ENCODE measurements at places on chromosomes 3 and 15. TPM values are rescaled to one million over a fixed set of nuclear protein-coding genes. Genes with fewer than 3 reads are reported as not detected.

DNA sequence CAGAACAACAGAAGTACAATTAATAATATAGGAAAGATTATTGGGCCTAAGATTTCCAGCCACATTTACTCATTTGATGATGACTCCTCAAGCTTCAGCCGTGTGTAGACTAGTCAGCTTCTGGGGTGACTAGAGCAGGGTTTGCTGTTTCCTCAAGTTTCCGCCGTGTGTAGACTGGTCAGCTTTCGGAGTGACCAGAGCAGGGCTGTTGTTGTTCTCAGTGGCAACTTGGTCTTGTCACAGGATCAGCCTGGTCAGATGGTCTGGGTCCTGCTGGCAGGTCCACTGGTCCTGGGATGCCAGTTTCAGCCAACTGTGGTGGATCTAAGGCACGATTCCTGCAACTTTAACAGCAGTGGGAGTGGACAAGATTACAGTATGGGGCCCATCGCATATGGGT is 21.8 kb upstream of the NOX5 start:
- no peak for DNase-seq

- DNase-seq = no peak
Measured at GRCh38 chr3:33751336-33751735, 33.3 kb upstream of the CLASP2 start.

GRCh38 chr3:56042326-56042951 is 425.8 kb downstream of the ERC2 start:
- no peak for DNase-seq

Gene ACAN
- total RNA-seq = 0.06 TPM

DNA sequence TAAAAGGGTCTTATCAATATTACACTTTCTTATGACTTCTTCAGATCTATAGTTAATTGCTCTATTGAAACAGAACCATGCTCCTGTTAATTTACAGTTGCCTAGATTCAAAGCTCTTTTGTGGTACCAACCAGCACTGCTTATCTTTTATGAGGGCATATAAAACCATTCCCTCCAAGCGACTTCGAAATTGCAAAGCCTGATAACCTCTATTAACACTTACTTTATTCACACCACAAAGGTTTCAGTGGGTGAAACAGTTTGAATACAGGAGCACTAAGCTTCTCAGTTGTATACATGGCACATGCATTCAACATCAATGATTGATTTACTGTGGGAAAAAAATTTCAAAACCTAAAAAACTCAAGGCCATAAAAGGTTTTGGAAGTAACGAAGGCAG is 74.9 kb upstream of the PPIB start:
- DNase-seq = no peak

- no peak for DNase-seq
Measured at GRCh38 chr3:148962513-148962912, 28.8 kb upstream of the GYG1 start.

DNA sequence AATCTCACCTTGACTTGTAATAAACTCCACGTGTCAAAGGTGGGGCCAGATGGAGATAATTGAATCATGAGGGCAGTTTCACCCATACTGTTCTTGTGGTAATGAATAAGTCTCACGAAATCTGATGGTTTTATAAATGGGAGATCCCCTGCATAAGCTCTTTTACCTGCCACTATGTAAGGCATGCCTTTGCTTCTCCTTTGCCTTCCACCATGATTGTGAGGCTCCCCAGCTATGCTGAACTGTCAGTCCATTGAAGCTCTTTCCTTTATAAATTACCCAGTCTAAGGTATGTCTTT is 45.5 kb downstream of the SUCNR1 start:
- no peak for DNase-seq

DNA sequence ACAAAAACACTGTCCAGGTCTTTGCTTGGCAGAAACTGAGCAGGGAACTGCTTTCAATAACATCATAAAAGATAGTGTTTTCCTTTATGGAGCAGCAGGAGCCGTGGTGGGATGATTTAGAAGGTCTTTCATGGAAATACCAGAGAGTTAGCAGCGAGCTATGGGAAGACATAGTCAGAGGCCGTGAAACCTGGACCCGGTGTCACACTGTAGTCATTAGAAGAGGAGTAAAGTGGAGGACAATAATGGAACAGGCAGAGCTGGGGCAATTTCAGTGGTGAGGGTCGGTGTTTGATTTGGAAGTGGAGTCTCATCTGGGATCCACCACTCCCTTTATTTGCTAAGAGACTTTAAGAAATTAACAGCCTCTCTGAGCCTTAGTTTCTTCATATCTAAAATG is 57.5 kb downstream of the GHSR start:
- DNase-seq = no peak

DNA sequence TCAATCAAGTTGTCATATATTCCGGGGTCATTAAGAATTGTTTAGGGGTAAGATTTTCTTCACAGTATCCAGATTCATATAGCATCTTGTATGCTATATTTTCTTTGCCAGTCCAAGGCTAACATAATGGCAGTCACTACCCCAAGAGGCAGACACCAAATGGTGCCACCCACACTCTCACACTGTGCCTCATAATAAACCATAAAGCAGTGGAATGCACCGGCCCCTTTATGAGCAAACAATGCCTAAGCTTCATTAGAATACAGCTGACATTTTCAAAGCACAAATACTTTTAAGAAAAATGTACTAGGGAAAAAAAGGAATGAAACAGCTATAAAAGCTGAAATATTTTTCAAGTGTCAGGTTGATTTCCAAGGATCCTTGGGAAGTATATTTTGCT is 121.6 kb downstream of the TFDP2 start:
- no peak for DNase-seq

Gene MUC4
- 1.1 TPM for total RNA-seq

GRCh38 chr3:134249935-134250716 is 533 bp downstream of the RYK start:
- DNase-seq = peak; percentile 87

Gene ZMYND10
- 2.8 TPM for total RNA-seq

DNA sequence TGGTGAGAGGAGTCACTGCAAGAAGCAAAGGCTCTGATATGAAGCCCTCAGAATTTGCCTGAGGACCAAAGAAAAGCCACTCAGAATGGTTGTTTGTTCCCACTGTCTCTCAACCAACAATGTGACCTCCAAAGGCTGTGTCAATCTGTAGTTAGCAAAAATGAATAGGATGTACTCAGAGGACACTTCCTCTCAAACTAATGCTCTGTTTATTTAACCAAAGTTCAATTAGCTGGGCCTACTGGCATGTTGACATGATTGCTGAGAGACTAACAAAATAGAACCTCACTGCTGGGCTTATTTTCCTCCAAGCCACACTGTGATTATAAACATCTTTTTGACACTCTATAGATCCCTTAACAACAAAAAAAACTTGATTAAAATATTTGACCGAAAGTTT is 522.5 kb downstream of the OCA2 start:
- DNase-seq = no peak

GRCh38 chr15:77569729-77570125 is 63.0 kb downstream of the LINGO1 start:
- DNase-seq = no peak

Data from upper lobe of right lung (tissue), 1 donor.